NCI-H1930 (cell line): ENCODE measurements at places on chromosomes 7 and 10.

DNA sequence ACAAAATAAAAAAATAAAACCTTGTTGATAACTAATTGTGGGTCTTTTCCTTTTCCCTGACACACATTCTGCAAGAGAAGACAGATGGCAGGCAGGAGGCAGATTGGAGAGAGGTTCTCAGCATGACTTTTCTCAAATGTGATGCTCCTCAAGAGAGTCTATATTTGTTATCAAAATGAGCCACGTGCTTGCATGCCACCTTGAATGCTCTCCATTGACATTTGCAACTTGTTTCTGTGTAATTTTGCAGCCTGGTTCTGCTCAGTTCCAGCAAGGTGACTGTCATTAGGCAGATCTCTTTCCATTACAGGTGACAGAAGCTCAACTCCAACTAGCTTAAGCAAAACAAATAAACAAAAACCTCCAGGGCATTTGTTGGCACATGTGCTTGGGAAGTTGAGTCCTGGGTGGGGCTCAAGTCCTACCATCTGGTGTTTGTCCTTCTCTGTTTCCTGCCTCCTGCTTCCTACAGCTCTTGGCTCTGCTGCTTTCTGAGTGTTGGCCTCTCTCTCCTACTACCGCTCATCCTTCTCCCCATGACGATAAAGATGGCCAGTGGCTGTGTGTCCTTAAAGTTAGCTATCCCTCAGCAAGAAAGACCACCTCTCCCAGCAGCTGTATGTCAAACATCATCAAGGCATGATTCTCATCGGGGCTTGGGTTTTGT, 56.7 kb downstream of the GRK5 start:
- no peak for DNase-seq

DNA sequence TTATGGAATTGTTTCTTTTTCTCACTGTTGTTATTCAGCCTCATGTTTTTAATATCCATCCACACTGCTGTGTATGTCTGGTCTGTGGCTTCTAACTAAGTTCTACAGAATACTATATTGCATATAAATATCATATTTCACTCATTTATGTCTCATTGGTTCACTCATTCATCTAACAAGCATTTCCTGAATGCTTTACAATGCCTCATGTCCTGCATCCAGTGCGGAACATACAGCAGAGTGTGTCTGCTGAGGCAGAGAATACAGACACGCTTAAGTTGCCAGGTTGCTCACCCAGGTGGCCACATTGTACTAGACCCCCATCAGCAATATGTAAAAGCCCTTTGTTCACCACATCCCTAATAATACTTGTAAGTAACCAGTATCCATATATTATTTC, 111.8 kb upstream of the CNTNAP2 start:
- no peak for DNase-seq

GRCh38 chr7:3430588-3430987, 129.5 kb downstream of the SDK1 start:
- no peak for DNase-seq

- DNase-seq: no peak
These were observed 17.6 kb upstream of the GDI2 start for GRCh38 chr10:5830629-5831445.

- no peak for DNase-seq
These were observed 81.3 kb downstream of the SEMA3A start for GRCh38 chr7:84113286-84113685.

DNA sequence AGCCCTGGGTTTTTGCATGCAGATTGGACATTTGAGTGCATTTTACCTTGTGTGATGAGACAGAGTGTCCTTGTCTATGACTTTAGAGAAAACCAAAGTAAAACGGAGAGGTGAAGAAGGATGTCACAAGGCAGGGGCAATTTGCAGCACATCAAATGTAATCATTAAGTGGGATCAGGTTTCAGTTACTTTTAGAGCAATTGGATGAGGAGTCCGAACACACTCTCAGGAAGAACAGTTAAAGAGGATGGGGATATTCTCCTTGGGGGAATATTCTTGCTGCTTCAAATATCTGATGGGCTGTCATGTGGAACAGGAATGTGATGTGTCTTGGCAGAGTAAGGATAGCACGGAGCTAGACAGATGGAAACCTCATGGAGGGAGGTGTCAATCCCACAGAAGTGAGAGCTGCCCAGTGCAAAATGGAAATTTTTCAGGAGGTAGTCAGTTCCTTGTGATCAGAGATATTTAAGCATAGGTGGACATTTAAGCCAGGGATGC, 757 bp downstream of the RAB19 start:
- DNase-seq: no peak

GRCh38 chr10:88291289-88292184, 291.6 kb downstream of the RNLS start:
- DNase-seq: no peak

GRCh38 chr10:69389827-69390490, 26.8 kb downstream of the TACR2 start:
- DNase-seq: no peak

DNA sequence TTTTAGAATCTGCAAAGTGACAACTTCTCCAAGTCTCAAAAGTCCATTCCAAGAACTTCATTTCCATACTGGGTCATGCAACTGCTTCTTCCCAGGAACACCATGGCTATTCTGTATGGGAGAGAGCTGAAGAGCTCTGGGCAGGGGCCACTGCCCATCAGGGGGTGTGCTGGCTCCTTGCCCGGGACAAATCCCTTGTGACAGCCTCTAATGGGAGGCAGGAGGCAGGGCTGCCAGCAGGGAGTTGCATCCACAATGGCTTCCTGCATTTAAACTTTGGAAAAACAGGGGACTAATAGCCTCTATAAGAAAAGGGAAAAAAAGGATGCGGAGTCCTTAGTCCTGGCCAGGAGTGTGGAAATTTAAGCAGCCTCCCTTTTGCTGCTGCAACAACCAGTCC, 18.4 kb upstream of the FRMD4A start:
- DNase-seq: no peak

DNA sequence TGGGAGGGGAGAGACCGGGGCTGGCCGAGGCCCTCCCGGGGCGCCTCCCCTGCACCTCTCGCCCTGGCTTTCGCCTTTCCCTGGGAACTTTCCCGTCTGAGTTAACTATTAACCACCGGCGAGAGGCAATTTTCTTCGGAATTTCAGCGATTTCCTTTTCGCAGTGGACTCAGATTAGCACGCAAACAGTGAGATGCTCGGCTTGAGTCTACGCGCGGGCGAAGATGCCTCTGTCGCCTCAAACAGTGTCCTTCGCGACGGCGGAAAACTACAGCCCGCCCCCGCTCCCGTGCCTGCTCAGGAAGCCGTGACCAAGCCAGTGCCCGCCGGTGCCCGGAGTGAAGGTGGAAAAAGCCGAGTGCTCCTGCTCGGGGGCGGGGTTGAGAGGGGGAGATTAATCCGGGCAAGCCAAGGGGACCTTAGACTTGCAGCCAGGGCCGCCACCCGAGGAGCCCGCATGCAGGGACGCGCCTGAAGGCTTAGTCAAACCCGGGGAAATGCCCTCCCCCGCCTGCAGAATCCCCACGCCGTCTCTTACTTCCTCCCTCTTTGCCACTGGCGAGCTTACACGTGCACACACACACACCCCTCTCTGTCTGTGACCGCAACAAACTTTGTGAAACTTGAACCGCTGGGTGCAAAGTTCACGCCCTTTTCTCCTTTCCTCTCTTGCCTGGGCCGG, 14.5 kb upstream of the PAX2 start:
- no peak for DNase-seq

GRCh38 chr7:104652434-104652833, 324.0 kb downstream of the LHFPL3 start:
- DNase-seq: no peak

- DNase-seq: no peak
These were observed 58.4 kb upstream of the ETV1 start for GRCh38 chr7:14047709-14048399.

DNA sequence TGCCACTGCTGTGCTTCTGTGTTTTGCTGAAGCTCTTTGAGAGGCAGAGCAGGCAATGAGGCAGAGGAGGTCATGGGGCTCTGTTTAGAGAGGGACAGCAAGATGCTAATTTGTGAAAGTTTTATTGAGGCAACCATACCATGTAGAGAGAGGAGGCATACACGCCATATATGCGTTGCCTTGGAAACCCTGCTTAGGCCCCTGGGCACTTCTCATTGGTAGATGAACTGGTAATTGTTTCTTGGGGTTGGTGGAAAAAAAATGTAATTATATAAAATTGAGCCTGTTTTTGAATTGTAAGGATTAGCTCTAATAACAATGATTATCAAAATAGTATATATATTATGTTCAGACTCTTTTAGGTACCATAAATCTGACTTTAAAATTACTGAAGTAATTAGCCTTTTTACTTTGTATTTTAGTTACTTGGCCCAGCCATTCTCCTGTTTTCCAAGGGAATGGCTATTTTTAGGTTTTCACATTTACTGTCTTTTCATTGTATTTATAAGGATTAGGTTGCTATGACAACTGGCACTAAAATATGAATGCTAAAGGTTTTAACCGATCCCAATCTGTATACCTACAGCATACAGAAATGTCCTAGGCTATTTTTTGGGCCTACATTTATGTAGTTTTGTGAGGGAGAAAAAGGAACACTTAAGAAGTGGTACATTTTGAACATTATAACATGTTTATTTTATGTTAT, 52.4 kb downstream of the BZW2 start:
- no peak for DNase-seq

- DNase-seq: no peak
These were observed 26.5 kb downstream of the MRC1 start for GRCh38 chr10:17835688-17836087.

DNA sequence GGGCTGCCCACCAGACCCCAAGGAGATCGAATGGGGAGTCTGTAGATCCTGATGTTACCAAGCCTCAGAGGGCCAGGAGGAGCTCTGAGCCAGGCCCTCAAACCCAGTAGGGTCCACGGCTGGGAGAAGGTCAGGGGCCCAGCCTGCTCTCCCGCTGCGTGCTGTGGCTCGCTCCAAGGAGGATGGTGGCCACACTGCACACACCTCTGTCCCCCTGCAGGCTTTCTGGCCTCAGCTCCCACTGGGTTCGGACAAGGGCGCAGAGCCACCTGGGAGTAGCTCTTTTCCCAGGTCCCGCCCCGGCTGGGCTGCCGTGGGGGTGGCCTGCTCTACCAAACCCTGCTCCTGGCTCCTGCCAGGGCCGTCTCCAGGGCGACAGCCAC, 175.8 kb downstream of the ZNF248 start:
- DNase-seq: no peak

DNA sequence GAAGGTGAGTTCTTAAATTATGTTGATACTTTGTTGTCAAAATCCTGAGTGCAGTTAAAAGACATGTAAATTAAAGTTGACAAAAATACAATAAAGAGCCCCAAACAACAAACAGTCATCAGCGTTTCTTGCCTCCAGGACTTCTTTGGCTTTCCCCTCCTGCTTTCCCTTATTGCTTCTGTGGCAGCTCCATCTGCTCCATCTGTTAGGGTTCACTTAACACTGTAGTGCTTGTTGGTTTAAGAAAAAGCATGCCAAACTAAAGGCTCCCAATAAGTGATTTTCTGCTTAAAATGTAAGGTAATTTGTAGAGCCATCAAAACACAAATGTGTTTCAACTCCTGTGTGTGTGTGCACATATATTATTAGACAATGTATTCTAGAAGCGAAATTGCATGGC, 254.3 kb upstream of the GNAI1 start:
- DNase-seq: peak; percentile 86

GRCh38 chr7:155437836-155438235, 20.1 kb upstream of the EN2 start:
- DNase-seq: no peak

DNA sequence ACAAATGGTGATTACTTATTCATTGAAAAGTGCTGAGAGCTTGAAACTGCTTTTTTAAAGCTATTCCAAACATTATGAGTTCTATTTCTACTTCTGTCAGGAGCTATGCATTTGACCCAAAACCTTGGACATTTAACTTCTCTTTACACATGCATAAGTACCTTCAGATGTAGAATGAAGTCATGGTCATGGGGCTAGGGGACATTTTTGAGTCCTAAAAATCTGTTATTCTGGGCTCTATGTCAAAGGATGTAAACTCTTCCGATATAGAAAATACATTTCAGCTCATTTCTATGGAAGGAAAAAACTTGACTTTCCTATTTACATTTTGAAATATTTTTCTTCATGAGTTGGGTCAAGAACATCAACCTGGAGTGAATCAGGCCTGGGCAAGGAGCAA, 179.5 kb upstream of the CXCL12 start:
- DNase-seq: no peak

DNA sequence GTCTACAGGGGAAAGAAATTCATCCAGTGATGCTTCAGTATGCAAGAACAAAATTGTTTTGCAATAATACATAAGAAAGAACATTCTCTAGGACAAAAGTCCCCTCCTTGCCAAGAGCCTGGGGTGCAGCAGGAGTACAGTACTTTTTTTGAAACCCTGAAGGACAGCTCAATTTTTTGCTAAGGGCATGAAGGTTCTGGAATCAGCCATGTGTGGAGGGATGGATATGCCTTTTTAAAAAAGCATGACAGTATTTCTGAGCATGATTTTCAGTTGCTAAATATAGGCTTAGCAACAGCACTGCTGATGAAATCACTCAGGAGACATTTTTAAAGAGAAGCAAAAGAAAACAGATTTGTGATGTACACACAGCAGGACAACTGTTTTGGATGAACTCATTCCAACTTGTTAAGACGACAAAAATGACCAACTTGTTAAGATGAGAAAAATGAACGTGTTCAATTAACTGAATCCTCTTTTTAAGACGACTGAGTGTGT, 39.3 kb downstream of the HBP1 start:
- no peak for DNase-seq

DNA sequence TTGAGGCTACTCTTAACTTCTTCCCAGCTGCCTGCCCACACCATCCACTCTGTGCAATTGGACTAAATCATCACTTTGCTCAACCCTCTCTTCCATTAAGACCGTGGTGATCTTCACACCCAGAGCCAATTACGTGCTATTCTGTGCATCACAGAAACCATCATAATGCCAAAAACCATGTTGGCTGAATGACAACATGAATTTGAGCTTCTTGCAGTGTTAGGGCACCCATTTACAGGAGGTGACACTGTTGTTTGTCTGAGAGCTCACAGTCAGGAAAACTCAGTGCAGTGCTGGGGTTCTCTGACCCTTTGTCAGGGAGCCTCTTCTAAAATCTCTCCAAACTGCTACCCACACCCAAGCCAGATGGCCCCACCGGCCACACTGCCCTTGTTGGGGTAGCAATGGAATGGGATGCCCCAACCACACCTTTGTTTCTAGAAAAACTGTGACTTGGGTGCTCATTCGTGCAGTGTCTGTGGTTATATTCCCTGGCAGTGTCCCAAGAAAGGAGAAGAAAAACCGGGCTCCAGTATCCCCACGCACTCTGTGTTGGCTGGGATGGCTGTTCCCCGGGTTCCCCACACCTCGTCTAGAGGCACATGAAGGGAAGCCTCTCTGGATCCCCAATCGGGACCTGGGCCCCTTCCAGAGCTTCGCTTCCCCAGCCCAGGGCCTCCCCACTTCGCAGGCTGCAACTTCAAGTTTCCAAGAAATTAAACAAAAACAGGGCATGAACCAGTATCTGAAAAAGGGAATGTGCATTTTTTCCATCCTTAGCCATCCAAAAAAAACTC, 2.0 kb upstream of the TNS3 start:
- DNase-seq: no peak
